ENCODE measurements at places on chromosomes 3 and 15.

- no peak for DNase-seq
These were observed 46.5 kb upstream of the CGNL1 start for GRCh38 chr15:57329582-57330367.

- no peak for DNase-seq
These were observed 973.4 kb upstream of the CFAP20DC start for GRCh38 chr3:60023189-60023588.

- DNase-seq = no peak
These were observed 148.2 kb downstream of the PDE8A start for GRCh38 chr15:85129881-85130280.

DNA sequence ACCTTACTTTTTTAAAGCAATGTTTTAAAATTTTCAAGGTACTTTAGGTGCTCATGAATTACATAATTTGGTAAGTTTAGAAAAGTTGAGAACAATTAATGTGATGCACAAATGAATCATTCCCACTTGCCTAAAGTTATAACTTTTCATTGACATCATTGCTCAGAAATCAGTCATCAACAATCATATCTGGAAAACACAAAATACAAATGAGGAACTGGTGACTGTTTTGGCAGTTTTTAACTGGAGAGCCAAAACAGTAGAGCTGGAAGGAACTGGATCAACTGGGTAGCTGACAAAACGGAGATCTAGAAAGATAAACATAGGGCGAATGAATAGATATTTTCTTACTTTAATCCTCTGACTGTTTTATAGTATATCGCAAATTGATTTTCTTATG, 767.1 kb downstream of the IGSF11 start:
- no peak for DNase-seq
